ENCODE measurements at places on chromosomes 7 and 10.

DNA sequence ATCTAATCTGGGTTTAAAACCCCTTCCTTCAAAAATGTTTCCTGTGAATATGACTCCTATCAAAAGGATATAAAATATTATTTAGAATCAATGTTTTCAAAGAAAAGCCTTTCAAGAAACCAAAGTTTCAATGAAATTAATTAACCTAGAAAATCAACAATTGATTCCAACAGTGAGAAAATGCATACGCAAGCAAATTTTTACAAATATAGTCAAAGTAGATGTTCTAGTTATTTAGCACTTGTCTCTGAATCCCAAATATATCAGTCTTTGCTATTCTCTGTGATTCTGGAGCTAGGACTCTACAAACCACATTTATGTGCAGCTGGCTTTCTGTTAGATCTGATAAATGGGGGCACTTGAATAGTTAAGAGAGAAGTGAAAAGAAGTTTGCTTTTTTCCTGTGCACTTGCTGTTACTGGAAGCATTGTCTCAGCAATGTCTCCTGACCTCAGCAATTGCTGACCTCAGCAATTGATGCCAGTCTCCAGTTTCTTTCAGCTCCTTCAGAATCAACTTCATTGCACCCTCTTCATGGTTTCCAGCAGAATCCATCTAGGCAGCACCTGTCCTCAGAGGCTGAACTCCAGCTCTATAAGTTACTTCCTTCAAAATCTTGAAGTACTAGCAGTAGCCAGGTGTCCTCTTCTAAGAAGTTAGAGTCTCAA, 879.9 kb upstream of the LRRN3 start:
- DNase-seq, result no peak

- DNase-seq, result no peak
Observed at GRCh38 chr7:133688483-133689239, 435.8 kb downstream of the EXOC4 start.

GRCh38 chr10:132176623-132177500, 9.9 kb upstream of the DPYSL4 start:
- DNase-seq, result no peak

GRCh38 chr7:106813705-106814305, 51.3 kb upstream of the PIK3CG start:
- DNase-seq, result no peak

GRCh38 chr10:79132681-79133381, 64.1 kb downstream of the ZMIZ1 start:
- no peak for DNase-seq

GRCh38 chr7:159027056-159027788, 117.4 kb downstream of the VIPR2 start:
- no peak for DNase-seq

DNA sequence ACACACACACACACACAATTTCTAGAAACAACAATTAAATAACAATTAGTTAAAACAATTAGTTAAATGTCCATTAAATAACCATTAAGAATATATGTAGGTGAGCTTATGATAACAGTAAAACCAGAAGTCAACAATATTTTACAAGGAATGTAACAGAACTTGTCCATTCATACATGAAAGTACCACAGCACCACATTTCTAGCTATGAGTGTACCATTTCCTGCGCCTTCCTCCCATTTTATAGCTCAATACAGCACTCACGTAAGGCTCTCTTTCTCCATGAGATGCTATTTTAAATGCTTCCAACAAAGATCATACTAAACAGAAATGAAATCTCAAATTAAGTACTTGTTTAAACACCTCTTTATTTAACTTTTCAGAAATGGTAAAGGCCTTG, 367.3 kb upstream of the ZWINT start:
- no peak for DNase-seq

DNA sequence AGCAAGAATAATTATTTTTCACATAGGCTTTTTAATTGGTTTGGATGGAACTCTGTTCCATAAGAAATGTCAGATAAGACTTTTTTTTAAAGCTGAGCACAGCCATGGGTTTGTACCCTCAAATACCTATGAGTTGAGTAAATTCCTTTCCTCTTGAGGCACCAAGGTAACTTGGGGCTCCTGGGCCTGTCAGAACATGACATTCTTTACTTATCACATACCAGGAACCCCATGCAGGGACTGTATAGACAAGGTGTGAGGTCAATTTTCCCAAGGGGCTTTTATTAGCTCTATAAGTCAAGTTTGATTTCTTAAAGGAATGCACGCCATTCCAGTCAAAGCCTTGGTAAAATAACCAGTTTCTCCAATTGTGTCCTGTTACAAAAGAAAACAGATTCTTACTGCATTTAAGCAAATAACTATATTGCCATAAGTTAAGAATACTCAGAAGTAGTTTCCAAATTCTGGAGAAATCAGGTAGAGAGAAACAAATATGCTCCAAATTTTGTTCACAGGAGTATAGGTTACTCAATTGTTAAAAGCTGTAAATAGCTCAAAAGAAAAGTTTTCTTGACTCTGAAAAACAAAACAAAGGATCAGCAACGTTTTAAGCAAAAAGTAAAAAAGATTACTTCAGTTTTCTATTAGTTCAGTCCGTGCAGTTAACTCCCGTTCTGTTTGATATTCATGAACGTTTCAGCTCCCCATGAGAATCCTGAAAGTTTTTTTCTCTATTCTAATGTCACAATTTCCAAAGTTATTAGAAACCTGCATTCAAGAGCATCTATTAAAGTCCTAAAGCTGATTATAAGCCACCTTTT, 167.5 kb upstream of the NAMPT start:
- no peak for DNase-seq

GRCh38 chr7:30977896-30978564, 14.3 kb downstream of the GHRHR start:
- DNase-seq, result no peak

DNA sequence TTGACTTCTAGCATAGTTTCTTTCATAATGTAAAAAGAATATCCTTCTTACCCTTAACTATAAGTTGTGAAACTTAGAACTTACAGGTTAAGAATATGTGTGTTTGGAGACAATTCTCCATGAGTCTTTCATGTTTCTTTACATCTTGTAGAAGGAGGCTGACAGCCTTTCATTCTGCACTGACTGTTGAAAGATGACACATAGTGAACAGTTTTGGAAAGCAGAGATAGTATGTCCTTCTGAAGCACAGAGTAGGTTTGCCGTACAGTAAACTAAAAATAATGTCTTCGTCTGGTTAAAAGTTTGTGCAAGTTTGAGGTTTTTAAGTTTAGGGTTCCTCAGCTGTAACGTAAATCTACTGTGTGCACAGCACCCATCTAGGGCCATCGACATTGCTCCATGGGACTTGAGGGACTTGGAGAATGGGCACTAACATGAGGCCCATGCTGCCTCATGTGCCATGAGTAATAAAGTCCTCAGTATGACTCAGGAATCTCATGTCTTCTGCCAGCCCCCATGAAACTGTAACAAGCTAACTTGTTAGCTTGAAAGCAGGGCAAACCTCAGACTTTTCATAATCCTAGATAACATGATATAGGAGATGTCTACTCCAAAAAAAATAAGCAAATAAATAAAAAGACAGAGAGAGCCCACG, 24.5 kb upstream of the ELAPOR2 start:
- no peak for DNase-seq

DNA sequence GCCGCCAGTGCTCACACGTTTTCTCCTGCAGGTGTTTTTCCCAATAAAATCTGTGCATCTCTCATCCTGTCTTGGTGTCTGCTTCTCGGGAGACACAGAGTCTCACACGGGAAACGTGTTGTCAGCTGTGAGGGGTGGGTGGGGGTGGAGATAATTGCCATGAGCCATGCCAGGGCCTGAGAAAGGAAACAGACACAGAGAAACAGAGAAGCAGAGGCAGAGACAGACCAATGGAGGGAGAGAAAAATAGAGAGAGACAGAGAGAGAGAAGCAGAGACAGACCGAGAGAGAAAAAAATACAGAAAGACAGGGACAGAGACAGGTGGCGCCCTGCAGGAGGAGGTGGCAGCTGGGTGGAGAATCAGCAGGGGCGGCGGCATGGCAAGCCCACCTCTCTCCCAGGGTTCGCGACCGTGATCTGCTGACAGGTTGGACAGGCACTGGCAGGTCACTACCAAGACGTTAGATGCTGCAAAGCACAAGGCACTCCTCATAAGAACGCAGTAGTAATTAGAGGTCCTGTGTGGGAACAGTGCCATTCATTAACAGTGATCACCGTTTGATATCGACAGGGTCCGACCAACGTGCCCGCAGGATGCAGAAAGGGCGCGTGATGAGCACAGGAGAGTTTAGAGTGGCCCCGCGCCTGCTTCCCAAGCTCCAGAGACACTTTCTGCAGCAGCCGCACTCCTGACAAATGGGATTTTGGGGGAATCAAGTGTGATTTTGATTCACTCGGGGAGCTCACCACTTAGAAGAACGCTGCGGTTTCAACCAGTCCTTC, 70.5 kb upstream of the INSIG1 start:
- no peak for DNase-seq

DNA sequence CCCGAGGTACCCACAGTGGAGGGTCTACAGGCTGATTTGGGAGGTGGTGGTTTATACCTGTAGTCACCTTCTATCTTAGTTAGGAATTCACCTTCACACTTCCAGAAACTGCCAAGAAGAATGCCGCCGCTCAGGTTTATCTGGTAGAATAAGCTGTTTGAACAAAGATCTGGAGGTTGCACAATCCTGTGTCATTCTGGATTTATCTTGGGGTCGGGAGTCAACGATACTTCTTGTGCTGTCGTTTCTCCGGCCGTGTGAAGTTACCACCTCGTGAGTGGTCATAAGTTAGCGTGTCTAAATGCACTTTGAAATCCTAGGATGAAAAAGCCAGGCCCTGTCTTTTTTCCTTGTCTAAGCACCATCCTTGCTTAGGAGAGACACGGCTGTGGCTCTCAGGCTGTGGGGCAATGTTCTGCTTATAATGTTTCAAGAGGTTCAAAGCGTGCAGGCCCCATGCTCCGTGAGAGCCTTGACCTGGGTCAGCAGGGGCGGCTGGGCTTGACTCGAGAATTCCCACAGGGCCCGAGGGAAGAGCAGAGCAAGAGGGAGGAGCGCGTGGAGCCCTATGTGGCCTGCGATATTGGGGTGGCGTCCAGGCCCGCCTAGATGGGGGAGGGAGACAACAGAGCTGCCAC, 35.5 kb downstream of the GRIFIN start:
- no peak for DNase-seq

- DNase-seq, result no peak
Observed at GRCh38 chr7:20267482-20267881, 50.3 kb upstream of the MACC1 start.

- no peak for DNase-seq
Observed at GRCh38 chr10:5465976-5466450, 33.4 kb downstream of the CALML5 start.

GRCh38 chr10:16063350-16063749, 203.0 kb upstream of the MINDY3 start:
- DNase-seq, result no peak

GRCh38 chr10:122201401-122201800, 69.7 kb upstream of the BTBD16 start:
- DNase-seq, result no peak

GRCh38 chr10:98408799-98409198, 6.2 kb downstream of the PYROXD2 start:
- DNase-seq, result no peak

- no peak for DNase-seq
Observed at GRCh38 chr10:100875484-100876166, 37.1 kb upstream of the SLF2 start.

DNA sequence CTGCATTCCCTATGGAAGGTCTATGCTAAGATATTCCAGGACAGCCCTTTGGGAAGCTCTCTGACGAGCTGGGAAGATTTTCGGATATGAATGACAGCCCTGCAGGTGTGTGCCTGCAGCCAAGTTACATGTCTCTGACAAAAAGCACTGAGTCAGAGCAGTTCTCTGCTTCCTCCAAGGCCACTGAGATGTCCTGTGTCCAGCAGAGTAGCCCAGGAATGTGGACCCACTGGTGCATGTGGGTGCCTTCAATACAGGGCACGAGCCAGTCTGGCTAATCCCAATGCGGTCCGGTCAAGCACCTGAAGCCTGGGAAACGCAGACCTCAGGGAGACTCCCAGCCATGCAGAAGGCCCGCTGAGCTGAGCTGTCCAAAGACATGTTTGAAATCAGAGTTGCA, 565.7 kb downstream of the TCERG1L start:
- no peak for DNase-seq

GRCh38 chr10:52128056-52128683, 185.9 kb upstream of the DKK1 start:
- no peak for DNase-seq

DNA sequence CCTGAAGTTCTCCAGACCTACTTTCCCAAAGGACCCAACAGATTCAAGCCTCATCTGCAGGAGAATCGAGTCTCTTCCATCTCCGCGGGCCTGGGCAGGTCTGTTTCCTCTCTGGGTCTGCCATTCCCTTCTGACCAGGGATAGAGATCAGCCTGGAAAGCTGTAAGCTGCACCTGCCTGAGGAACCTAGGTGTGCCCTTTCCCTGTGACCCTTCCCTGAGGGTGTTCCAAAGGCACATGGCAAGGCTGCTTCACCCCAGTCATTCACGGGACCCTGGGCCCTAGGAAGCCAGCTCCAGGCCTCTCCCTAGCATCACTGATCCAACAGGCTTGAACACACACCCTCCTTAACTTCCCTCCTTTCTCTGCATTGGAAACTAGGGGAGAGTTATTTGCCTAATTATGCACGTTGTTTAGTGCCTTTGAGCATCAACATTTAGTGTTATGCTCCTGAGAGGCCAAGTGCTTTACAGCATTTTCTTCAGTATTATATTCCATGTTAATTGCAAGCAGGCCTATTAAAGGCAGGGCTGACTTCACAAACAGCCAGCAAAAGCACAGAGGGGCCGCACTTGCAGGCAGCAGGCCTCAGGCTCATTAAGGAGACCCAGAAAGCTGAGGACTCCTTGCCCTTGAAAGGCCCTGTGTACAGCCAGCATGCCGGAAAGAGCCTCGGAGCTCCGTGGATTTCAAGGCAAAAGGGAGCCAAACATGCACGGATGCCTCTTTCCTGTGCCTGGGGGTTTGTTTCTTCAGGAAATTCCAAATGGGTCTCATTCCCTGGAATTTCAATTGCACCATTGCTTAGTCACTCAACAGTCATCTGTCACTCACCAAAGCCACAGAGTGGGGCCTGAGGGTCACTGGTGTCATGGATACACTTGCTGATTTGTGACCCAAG, 91.0 kb upstream of the FAM20C start:
- no peak for DNase-seq

DNA sequence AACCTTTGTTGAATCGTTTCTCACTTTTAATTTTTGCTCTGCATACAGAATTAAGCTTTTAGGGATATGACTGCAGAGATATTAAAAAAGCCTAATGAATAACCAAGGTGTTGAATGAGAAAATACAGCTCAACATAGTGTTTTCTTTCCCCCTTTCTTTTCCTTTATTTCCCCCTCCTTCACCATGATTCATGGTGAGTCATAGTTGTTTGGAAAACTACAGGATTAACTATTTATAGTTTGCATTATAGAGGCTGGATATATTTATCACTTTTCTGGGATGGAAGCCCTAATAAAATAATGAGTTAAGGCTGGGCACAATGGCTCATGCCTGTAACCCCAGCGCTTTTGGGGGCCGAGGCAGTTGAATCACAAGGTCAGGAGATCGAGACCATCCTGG, 115.0 kb downstream of the DNAJB9 start:
- no peak for DNase-seq

DNA sequence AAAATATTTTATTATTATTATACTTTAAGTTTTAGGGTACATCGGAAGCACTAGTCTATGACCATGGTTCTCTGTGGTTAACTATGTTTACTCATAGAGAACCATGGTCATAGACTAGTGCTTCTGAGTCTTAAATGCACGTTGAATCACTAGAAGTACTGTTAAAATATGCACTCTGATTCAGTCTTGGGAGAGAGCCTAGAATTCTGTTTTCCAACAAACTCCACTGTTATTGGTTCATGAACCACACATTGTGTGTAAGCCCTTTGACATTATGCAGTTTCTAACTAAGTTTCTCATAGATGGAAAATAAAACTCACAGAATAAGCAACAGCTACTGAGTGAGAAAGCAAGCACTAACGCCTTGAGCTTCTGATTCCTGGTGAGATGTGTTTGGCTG, 1120.6 kb downstream of the SORCS1 start:
- no peak for DNase-seq

Data from GOT3 (cell line).